ENCODE measurements at places on chromosomes 3 and 15. TPM values are rescaled to one million over a fixed set of nuclear protein-coding genes. Genes with fewer than 3 reads are reported as not detected.

The CAV3 gene
- 34.0 TPM for total RNA-seq

The APEH gene
- 99.5 TPM for total RNA-seq

The LEKR1 gene
- total RNA-seq, result 0.78 TPM

The TIMP4 gene
- total RNA-seq, result 23.8 TPM

The ZIC1 gene
- total RNA-seq, result not detected

The RNF111 gene
- total RNA-seq, result 22.2 TPM

The IL12A gene
- total RNA-seq, result 0.46 TPM

The STX19 gene
- total RNA-seq, result not detected

The KBTBD13 gene
- 8.4 TPM for total RNA-seq

The LXN gene
- total RNA-seq, result 3.9 TPM

The GDPGP1 gene
- 9.8 TPM for total RNA-seq
